ENCODE measurements at places on chromosomes 12 and 14. TPM values are rescaled to one million over a fixed set of nuclear protein-coding genes. Genes with fewer than 3 reads are reported as not detected.

The ATF7 gene
- total RNA-seq, result 40.8 TPM

The LRRC9 gene
- total RNA-seq, result not detected

The RNASE7 gene
- total RNA-seq, result 11.8 TPM

DNA sequence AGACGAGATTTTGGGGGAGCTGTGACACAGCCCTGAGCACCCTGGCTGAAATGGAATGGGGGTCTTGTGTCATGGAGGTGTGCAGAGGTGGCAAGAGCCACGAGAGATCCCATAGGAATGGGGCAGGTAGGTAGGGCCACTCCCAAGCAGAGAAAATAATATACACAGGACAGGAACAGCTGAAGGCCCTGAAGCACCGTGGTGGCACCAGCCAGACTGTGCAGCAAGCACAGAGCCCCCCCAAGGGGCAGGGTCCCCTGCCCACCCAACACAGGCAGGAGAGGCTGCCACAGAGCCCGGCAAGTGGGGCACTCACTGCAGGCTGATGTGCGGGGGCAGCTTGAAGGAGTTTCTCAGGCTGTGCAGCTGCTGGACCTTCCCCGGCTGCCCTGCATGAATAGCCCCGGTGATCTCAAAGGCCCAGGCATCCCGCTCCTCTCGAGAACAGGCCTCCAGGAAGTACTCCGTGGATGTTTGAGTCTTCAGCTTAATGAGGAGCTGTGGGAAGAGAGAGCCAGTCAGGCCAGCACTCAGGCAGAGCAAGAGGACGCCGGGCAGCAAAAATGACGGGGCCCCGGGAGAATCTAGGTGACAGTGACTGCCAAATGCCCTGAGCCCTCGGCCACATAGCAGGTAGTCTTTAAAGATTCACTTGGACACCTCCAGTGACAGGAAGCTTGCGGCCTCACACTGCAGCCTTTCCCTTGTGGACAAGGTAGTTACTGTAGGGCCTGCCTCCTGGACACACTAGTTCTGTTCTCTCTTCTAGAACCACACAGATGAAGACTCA lies 16.7 kb downstream of the PLEK2 start:
- no peak for DNase-seq

- no peak for DNase-seq
Observed at GRCh38 chr12:49932533-49933130, 17.9 kb upstream of the AQP2 start.

DNA sequence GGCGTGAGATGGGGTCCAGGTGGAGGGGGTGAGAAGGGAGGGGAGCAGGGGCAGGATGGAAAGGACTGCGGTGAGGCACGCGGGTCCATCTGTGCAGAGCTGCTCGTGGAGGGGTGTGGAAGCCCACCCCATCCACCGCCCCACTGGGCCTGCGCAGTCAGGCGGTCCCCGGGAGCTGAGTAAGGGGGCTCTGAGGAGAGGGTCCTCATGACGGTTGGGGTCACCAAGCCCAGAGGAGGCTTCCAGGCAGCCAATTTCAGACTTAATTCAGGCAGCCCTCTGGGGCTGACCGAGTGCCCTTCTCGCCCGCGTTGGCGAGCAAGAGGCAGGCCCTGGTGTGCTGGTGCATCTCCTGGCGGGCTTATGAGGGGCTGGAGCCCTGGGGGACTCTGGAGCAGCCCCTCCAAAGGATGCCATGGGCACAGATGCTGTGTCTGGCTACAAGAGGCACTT lies 115.5 kb downstream of the KIF26A start:
- no peak for DNase-seq

DNA sequence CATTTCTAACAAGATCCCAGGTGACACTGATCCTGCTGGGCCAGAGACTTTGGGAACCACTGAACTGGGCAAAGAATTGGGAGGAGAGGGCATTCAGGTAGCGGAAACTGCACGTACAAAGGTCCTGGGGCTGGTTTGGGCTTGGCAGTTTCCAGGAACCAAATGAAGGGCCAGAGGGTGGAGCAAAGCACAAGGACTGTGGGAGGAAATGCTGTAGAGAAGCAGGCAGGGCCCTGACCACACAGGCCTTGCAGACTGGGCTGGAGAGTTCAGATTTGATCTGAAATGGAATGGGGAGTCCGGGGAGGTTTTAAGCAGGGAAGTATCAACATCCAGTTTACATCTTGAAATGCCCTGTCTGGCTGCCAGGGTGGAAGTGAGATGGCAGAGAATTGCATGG lies 195.1 kb downstream of the PHETA1 start:
- no peak for DNase-seq

DNA sequence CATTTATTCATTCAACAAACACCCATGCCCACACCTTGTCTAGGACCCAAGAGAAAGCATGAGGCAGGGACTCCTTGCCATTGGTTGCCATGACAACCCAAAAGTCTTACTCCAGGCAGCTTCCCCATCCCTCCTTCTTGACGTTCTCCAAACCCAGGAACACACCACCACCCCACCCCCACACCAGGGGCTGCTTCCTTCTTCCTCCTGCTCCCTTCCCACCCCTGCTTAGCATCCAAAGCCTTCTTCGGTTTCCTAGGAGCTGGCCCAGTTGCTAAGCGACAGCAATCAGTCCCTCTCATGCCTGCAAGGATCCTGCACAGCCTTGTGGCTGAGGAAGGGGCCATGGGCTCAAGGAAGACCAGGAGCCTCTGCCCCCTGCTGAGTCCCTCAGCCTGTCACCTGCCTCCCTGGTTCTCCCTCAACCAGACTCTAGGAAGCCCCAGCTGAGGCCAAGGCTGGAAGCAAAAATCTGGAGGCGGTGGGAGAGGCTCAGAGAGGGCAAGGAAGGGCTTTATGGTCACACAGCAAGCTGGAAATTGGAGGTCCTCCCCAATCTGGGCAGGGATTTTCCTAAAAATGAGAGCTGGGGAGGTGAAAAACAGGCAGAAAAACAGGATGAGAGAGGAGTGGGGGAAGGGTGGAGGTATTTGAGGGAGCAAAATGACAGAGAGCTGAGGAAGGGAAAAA lies 15.4 kb downstream of the RASAL1 start:
- DNase-seq, result no peak

GRCh38 chr12:98424726-98425401 lies 90.5 kb upstream of the TMPO start:
- peak; percentile 95 for DNase-seq

DNA sequence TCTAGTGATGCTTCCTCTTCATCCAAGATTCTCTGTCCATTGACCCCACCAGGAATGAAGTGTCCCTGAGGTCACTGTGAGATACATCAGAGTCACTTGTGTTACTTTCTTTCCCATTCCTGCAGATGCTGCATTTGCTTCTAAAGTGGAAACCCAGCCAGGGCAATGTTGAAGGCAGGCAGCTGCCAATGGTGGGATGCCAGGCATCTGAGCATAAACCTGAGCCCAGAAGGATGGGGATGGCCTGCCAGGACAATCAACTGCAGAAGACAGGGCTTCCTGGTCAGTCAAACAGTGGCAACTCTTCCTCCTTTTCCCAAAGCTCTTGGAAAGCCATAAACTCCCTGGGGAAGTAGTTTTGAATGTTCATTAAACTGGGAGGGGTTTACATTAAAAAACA lies 178.0 kb upstream of the TMEM132C start:
- no peak for DNase-seq
